Stimulated activated CD4-positive, alpha-beta T cell treated with anti-CD3 and anti-CD28 coated beads, TNF-alpha, amount 100 ng/mL, for 48 hours (primary cell): ENCODE measurements at places on chromosomes 3 and 15.

DNA sequence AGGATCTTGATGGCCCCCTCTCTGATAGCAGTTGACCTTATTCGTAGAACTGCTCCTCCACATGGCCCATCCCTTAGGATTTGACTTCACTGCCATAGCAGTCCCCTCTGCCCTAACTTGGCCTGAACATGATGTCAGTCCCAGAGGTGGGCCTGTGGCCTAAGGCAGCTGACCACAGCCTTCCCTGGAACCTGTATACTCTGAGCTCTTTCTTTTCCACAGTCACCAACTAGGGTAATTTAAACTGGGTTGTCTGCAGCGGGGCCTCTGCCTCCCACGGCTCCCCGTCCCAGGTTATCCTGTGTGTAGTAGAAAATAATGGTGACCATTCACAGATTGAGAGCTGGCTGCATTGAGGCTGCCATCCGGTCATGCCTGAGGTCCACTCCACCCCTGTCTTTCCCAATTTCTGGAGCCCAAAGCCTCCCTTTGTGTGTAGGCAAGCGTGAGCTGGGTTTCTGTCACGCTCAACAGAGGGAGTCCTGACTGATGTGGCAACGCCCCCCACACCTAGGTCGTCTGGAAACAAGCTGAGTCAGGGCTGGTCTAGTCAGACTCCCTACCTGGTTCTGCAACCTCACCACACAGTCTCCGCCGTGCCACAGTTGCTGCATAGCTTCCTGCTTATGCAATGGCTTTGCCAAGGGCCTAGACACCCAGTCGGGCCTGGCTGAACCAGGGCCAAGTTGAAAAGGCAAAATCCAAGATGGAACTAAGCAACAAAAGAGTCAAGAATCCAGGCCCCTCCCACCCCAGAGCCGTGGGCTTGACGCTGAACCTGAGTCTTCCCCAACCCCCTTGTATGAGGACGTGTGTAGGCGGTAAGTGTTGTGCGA, 284.5 kb downstream of the XXYLT1 start:
- no peak for DNase-seq

GRCh38 chr3:153287017-153287416, 125.0 kb downstream of the RAP2B start:
- no peak for DNase-seq

- DNase-seq, result no peak
Observed at GRCh38 chr3:54191220-54191619, 68.9 kb downstream of the CACNA2D3 start.

DNA sequence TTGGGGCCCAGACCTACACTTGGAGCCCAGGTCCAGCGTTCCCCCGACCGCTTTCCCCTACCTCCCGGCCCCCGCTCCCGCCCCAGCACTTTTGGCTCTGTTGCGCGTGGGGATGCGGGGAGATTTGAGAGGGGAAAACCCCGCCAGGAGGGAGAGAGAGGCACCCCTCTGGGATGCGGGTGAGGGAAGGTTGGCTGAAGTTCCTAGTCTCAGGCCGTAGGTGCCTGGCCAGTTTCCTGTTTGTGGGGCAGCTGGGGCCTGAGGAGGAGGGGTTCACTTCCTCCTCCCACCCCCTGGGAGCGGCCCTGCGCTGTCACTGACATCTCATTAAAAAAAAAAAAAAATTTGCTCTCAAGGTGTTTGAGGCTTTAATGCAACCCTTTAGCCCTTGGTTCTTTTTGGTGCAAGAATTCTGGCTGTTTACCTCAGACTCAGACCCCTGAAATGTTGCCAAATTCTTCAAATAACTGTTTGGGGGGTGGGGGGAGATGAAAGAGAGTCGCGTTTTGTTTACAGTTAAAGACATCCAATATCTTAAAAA, 2.6 kb downstream of the FAM43A start:
- no peak for DNase-seq

- no peak for DNase-seq
Observed at GRCh38 chr3:46668591-46668990, 24.9 kb downstream of the ALS2CL start.

DNA sequence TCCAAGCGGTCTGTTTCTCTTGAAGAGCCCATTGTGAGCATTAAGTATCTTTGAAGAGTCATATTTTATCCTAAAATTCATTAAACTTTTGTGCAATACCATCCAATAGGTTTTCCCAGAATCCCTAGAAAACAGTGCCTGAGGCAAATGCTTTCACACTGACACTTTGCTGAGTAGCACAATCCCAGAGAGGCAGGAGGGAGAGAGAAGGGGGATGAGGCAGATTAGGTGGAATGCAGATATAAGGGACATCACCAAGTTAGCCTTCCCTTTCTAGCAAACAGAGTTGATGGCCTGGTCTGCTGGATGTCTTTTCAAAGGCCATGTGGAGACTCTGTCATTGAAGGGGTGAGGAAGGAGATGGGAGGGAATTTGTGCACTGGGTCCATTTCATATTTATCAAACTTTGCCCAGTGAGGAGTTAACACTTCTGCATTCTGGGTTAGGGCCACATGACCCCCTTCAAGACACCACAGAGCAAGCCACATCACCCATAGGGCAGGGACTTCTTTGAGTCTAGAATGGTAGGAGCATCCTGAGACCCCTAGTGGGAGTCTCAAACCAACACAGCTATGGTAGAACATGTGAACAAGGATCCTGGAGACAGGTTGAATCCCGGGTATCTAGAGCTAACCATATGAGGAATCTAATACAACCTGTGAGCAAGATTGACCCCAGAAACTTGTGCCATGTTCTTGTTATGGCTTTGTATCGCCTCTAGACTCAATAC, 32.0 kb upstream of the SEMA6D start:
- no peak for DNase-seq

DNA sequence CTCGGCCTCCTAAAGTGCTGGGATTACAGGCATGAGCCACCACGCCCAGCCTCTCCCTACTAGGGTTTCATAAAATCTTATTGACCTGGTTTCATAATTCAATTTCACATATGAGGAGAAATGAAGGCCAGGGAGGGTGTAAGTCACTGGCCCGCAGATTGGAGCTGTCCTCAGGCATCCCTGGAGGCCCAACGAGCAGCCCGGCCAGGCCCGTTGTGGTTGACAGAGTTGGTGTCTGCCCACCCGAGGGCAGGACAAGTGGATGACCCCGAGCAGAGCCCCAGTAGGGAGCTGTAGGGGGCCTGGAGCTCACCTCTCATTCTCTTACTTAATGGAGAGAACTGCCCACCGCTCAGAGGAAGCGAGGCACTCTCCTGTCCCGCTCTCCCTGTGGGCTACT, 78.9 kb downstream of the CPN2 start:
- no peak for DNase-seq

DNA sequence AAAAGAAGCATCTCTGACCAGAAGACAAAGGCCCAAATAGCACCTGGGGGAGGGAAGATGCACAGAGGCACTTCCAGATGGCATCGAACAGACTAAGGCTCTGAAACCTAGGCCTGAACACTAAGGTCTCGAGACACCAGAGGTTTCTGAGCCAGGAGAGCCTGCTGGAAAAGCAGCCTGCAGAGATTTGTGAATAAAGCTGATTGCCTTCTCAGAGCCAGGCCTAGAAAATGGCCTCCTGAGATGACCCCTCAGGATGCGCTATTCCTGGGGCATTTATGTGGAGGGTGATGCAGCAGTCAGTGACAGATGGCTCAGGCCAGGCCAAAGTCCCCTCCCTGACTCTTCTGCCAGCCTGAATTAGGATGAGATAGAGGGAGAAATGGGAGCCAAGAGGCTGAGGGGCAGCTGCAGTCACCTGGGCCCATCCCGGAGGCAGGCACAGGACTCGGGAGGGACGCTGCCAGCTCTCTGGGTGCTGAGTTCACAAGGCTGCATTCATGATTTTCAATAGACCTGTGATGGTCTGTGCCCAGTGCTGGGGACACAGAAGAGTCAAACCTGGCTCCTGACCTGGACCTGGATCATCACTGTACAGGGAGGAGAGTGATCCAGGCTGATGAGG, 6.9 kb downstream of the PRSS50 start:
- DNase-seq, result no peak

- DNase-seq, result peak; percentile 24
Observed at GRCh38 chr3:123489400-123490004, 40.6 kb upstream of the ADCY5 start.

DNA sequence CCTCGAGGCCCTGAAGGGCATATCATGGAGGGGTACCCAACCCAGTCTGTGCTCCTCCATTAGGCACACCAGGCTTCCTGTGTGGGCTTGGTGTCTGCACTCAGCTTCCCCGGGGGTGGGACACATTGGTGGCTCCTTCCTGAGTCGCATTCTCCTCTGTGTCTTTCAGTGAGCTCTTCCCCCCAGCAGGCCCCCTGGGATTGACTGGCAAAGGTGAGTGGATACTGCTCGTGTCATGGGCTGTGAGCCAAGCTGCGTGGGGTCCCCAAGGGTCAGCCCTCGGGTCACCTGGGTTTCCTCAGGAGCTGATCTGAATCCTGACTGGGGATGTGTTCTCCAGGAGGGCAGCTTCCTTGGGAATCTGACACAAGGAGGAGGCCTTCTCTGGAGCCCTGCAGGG, 231.0 kb downstream of the SNRPN start:
- no peak for DNase-seq

DNA sequence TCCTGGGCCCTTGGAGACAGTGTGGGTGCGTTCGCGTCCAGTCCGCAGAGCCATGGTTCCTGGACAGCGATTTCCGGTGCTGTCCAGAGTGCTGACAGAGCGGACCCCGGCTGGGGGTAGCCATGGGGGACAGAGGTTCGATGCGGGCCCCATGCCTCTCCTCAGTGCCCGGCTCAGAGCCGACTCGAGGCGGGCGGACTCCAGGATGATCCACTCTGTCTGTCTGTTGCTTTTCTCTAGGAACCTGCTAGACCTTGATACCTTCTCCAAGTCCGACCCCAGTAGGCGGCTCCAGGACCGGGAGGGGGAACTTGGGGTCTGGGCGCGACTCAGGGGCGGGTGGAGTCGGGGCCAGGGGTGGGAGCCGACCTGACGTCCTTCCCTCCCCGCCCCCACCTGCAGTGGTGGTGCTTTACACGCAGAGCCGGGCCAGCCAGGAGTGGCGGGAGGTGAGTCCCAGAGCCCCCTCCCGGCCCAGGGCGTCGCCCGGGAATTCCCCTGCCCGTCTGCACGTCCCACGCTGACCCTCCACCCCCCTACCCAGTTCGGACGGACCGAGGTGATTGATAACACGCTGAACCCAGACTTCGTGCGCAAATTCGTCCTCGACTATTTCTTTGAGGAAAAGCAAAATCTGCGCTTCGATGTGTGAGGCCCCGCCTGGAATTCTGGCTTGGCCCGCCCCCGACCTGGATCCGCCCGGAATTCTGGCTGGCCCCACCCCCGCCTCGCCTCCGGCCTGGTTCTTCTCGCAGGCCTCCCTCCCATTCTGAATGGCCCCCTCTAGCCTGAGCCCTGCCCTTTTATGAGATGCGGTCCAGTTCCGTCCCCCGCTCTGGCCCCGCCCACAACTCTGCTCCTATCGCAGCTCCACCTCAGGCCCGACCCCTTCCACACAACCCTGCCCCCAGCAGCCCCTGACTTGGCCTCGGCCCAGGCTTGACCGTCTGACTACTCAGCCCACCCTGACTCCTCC, 1.0 kb downstream of the CPNE9 start:
- no peak for DNase-seq

DNA sequence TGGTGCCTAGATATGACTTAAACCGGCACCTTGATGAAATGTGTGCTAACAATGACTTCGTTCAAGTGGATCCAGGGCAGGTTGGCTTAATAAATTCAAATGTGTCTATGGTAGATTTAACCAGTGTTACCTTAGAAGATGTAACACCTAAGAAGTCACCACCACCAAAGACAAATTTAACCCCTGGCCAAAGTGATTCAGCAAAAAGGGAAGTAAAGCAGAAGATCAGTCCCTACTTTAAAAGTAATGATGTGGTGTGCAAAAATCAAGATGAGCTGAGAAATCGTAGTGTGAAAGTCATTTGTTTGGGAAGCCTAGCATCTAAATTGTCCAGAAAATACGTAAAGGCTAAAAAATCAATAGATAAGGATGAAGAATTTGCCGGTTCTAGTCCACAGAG, 1.1 kb downstream of the FAN1 start:
- no peak for DNase-seq

- no peak for DNase-seq
Observed at GRCh38 chr3:194559530-194559929, 72.7 kb upstream of the ATP13A3 start.

DNA sequence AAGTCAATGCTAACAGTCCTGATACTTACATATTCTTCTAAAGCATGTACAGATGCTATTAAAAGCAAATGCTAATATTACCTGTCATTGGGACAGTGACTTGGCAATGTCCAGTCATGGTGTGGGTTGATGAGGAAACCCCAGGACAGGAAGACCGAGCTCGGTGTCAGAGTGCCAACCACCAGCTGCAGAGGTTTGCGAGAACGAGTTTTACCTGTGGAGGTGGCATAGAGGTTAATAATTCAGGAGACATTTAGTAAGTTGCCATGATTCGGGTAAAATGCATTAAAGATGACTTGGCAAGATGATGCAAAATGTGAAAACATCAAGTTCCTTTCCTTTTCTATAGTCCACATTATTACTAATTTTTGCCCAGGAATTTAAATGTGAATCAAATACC, 94.5 kb downstream of the ABI3BP start:
- DNase-seq, result no peak

DNA sequence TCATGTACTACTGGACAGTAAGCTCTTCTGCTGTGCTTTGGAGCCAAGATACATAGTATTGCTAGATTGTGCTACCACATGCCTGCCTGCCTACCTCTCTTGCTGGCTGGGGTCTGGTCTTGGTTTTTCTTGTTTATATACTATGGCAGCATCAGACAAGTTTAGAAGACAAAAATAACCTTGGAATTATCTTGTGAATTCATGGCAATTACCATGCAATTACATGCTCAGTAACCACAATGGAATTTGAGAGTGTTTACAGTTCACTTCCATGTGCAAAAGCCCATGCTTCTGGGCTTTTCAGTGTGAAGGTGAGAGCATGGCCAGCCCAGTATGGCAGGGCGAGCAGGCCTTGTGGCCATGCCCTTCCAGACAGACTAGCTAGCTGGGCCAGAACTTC, 48.0 kb upstream of the C15orf61 start:
- DNase-seq, result no peak

- DNase-seq, result no peak
Observed at GRCh38 chr15:69194854-69195253, 34.4 kb downstream of the GLCE start.

GRCh38 chr3:18795078-18795477, 353.2 kb upstream of the KCNH8 start:
- DNase-seq, result no peak

- no peak for DNase-seq
Observed at GRCh38 chr3:160927620-160928019, 171.6 kb downstream of the PPM1L start.

- peak; percentile 19 for DNase-seq
Observed at GRCh38 chr15:41940441-41940857, 31.9 kb downstream of the EHD4 start.

GRCh38 chr3:13825311-13825579, 54.6 kb downstream of the WNT7A start:
- no peak for DNase-seq
